ENCODE measurements at places on chromosomes 5 and 9.

DNA sequence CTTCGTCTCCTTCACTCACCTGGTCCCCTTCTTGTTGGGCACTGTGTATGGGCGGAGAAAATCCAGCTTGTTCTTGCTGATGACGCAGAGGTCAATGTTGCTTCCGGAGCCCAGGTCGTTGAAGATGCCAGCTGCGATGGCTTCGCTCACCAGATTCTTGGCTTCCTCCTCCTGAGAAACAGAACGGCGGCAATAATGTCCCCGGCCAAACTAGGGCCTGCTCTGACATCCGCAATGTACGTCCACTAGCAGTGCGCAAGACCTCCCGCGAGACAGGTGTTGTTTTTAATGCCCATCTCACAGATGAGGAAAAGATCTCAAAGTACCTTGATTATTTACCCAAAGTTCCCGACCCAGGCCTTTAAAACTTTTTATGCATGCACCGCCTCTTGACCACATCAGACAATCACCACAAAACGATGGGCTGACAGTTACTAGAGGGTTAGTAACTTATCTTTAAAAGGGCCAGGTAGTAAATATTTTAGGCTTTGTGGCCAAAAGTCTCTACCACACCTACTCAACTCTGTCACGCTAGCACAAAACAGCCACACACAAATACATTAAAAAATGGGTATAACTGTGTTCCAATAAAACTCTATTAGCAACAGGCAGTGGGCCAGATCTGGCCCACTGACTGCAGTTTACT lies 58.4 kb downstream of the PSMB7 start:
- H3K27ac ChIP-seq, result no peak overlapping the region
- no peak for DNase-seq
- H3K4me3 ChIP-seq, result no peak overlapping the region
- peaks cover 20% of the 10 kb centered on the region for H3K4me1 ChIP-seq
- no peaks in the 10 kb centered on the region for H3K27me3 ChIP-seq
- H3K36me3 ChIP-seq, result peaks cover 57% of the 10 kb centered on the region

- no peak overlapping the region for H3K27ac ChIP-seq
- H3K36me3 ChIP-seq, result no peaks in the 10 kb centered on the region
- no peaks in the 10 kb centered on the region for H3K4me1 ChIP-seq
- H3K27me3 ChIP-seq, result no peaks in the 10 kb centered on the region
- DNase-seq, result no peak
- no peak overlapping the region for H3K4me3 ChIP-seq
Observed at GRCh38 chr5:148699028-148699427, 44.7 kb upstream of the HTR4 start.

DNA sequence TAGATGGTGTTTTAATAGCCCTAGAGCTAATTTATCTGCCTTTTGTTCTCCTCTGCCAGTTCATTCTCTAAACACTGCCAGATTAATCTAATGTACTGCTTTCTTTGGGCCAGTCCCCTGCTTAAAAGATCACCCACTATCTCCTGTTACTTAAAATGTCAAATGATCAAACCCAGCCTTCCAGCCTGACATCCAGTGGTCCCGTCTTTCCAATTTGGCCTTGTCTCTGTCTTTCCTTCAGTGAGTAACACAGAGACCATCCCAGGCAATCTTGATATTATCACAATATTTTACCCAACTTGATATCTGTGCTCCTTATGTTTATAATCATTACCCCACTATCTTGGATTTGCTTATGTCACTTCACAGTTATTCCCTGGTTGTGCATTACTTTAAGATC lies 12.0 kb downstream of the PRR16 start:
- H3K27ac ChIP-seq, result no peak overlapping the region
- DNase-seq, result no peak

GRCh38 chr5:11110128-11110527 lies 349.1 kb upstream of the DAP start:
- no peak overlapping the region for H3K4me3 ChIP-seq
- DNase-seq, result no peak
- no peak overlapping the region for H3K27ac ChIP-seq
- no peaks in the 10 kb centered on the region for H3K27me3 ChIP-seq
- peaks cover 19% of the 10 kb centered on the region for H3K36me3 ChIP-seq

DNA sequence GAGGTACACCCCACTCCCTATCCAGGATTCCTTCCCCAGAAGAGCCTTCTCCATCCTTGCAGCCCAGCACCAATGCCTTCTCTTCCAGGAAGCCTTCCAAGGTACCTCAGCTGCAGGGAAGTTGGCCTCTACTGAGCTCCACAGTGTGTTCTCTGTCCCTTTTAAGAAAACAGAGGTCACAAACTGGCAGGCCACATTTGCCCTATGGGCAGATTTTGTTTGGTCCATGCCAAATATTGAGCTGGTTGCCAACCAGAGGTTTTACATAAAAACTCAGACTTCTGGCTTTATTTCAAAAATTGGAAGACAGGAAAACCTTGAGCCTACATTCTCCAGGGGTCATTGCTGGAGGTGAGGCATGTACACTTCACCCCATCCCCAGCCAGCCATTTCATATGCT lies 9.0 kb upstream of the NDST1 start:
- H3K4me1 ChIP-seq, result peaks cover 72% of the 10 kb centered on the region
- no peak overlapping the region for H3K4me3 ChIP-seq
- no peaks in the 10 kb centered on the region for H3K27me3 ChIP-seq
- DNase-seq, result no peak

DNA sequence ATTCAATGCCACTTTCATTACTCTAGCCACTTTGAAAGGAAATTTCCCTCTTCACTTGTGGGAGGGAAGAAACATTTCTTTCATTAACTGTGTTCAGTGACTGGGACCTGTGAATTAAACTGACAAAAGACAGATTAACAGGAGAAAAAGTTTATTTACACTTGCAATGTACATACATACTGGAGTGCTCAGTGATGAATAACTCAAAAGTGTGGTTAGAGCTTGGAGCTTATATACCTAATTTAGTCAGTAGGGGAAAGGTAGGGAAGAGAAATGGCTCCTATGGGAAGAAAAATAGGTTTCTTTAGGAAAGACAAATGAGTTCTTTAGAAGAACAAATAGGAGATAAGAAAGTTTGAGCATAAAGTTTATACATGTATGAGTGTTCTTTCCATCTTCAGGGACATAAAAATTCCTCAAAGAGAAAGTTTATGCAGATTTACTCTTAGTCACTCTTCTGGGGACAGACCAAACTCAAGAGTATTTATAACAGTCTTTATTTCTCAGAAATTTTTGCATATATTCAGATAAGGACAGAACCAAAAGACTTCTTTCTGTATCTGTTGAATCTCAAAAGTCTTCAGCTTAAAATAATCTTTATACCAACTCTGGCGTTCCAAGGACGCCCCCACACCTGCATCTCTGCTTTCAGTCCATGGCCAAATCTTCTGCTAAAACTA lies 120.0 kb upstream of the RAI14 start:
- H3K4me1 ChIP-seq, result no peaks in the 10 kb centered on the region
- H3K36me3 ChIP-seq, result no peaks in the 10 kb centered on the region
- no peak for DNase-seq
- no peak overlapping the region for H3K27ac ChIP-seq
- H3K27me3 ChIP-seq, result no peaks in the 10 kb centered on the region

DNA sequence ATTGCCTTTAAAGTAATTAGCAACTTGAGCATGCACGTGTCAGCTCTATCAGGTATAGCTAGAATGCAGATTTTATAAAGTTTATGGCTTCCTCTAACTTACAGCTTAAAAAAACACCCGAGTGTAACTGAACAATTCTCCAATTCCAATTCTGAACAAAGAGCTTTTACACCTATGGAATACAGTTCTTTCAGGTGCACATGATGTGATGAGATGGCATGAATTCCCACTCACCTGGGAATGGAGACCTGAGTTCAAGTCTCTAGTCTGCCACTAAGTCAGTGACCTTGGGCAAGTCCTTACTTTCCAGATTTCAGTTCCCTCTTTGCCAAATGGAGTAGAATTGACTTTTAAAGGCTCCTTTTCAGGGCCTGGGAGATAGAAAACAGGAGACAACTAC lies 1.8 kb downstream of the ZFAND5 start:
- H3K36me3 ChIP-seq, result peaks cover 3% of the 10 kb centered on the region
- peaks cover 5% of the 10 kb centered on the region for H3K4me1 ChIP-seq
- H3K27ac ChIP-seq, result peak overlapping the region; percentile 100
- H3K27me3 ChIP-seq, result no peaks in the 10 kb centered on the region

GRCh38 chr9:79129865-79130480 lies 441.8 kb upstream of the TLE4 start:
- no peak overlapping the region for H3K27ac ChIP-seq
- no peaks in the 10 kb centered on the region for H3K36me3 ChIP-seq

GRCh38 chr5:77957-78804 lies 13.8 kb upstream of the PLEKHG4B start:
- H3K4me3 ChIP-seq, result no peak overlapping the region
- peaks cover 23% of the 10 kb centered on the region for H3K4me1 ChIP-seq
- no peak for DNase-seq
- H3K27ac ChIP-seq, result peak overlapping the region; percentile 15

GRCh38 chr5:125700380-125700861 lies 722.8 kb upstream of the GRAMD2B start:
- no peaks in the 10 kb centered on the region for H3K4me1 ChIP-seq
- H3K27ac ChIP-seq, result peak overlapping the region; percentile 33
- no peaks in the 10 kb centered on the region for H3K27me3 ChIP-seq

- DNase-seq, result no peak
- H3K27me3 ChIP-seq, result no peaks in the 10 kb centered on the region
- no peaks in the 10 kb centered on the region for H3K4me1 ChIP-seq
Observed at GRCh38 chr5:36722900-36723299, 116.5 kb downstream of the SLC1A3 start.

DNA sequence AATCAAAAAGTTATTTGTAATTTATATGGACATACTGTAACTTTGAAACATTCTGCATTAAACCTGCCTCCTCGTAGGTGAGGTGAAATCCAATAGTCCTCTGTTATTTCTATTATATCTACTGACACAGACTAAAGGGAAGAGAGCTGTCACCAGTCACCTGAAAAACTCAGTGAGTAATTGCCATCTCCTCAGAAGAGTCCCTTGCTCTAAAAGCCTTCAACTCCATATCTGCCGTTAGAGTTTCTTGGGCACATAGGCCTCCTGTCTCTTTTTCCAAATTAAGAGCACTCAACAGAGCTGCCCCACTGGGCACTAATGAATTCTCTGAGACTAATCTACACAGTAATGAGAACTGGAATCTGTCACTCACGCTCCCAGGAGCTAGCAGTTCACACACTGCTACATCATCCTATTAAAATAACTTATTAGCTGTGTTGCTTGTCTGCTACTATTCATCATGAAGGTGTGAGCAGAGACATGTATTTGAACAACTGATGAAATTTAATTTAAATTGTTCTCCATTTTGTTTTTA lies 67.3 kb upstream of the VCAN start:
- H3K27ac ChIP-seq, result no peak overlapping the region
- no peaks in the 10 kb centered on the region for H3K27me3 ChIP-seq
- H3K4me1 ChIP-seq, result no peaks in the 10 kb centered on the region
- H3K36me3 ChIP-seq, result no peaks in the 10 kb centered on the region

DNA sequence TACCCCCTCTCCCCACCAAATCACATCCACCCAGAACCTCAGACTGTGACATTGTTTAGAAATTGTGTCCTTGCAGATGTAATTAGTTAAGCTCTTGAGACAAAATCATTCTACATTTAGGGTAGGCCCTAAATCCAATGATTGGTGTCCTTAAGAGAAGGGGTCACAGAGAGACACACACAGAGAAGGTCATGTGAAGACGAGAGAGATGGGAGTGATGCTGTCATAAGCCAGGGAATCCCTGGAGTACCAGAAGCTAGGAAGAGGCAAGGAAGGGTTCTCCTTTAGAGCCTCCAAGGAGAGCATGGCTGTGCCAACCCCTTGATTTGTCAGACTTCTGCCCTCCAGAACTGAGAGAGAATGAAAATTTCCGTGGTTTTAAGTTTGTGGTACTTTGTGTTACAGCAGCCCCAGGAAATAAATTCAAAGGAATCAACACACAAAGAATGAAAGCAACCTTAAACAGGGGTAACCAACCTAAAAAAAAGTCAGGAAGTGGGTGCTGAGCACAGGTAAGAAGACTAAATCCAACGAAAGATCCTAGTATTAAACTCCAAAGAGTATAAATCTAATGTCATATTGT lies 33.6 kb downstream of the TIMD4 start:
- no peak overlapping the region for H3K27ac ChIP-seq
- DNase-seq, result no peak
- H3K4me1 ChIP-seq, result no peaks in the 10 kb centered on the region
- H3K36me3 ChIP-seq, result no peaks in the 10 kb centered on the region

- DNase-seq, result no peak
- H3K4me1 ChIP-seq, result no peaks in the 10 kb centered on the region
- no peak overlapping the region for H3K27ac ChIP-seq
Observed at GRCh38 chr9:83639266-83639665, 16.3 kb downstream of the IDNK start.

DNA sequence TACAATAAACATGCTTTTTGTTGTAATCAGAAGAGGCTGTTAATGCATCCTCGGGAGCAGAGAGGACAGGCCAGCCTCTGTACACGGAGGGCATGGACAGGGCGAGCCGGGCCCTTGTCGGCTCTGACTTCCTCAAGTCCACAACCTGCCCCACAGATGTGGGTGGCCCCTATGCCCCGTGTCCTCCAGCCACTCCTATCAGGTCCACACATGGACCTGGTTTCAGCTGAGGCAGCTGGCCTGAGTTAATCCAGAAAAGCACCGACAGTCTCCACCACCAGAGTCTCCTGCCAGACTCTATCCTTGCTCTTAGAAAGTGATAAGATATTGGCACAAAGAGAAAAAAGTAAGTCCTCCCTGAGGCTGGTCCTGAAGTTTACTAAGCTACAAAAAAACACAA lies 52.4 kb upstream of the PHYKPL start:
- DNase-seq, result no peak
- H3K27ac ChIP-seq, result no peak overlapping the region
- no peaks in the 10 kb centered on the region for H3K27me3 ChIP-seq
- peaks cover 4% of the 10 kb centered on the region for H3K36me3 ChIP-seq
- peaks cover 34% of the 10 kb centered on the region for H3K4me1 ChIP-seq
- no peak overlapping the region for H3K4me3 ChIP-seq

DNA sequence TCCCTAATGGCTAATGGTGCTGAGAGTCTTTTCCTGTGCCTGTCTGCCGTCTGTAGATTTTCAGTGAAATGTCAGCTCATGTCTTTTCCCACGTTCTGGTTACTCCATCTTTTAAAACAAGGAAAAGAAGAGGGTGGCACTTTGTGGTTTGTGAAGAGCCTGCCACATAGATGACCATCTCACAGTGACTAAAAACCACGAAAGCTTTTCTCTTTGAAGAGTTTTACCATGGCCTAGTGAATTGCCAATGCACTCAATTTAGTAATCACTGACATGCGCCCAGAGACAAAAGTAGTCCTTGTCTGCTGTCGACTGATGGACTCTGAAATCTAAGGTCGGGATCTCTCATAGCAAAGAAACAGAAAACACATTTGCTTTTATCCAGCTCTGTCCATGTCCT lies 50.4 kb downstream of the SPATA31C2 start:
- H3K4me3 ChIP-seq, result no peak overlapping the region
- H3K27ac ChIP-seq, result no peak overlapping the region
- H3K27me3 ChIP-seq, result no peaks in the 10 kb centered on the region
- no peaks in the 10 kb centered on the region for H3K4me1 ChIP-seq

- H3K4me3 ChIP-seq, result peak overlapping the region; percentile 38
- peaks cover 8% of the 10 kb centered on the region for H3K4me1 ChIP-seq
- no peak overlapping the region for H3K27ac ChIP-seq
- H3K27me3 ChIP-seq, result no peaks in the 10 kb centered on the region
Observed at GRCh38 chr5:169979871-169980270, 424 bp downstream of the INSYN2B start.

Measured in spinal cord (tissue), 10 donors.